ENCODE measurements at places on chromosomes 6 and 20.

DNA sequence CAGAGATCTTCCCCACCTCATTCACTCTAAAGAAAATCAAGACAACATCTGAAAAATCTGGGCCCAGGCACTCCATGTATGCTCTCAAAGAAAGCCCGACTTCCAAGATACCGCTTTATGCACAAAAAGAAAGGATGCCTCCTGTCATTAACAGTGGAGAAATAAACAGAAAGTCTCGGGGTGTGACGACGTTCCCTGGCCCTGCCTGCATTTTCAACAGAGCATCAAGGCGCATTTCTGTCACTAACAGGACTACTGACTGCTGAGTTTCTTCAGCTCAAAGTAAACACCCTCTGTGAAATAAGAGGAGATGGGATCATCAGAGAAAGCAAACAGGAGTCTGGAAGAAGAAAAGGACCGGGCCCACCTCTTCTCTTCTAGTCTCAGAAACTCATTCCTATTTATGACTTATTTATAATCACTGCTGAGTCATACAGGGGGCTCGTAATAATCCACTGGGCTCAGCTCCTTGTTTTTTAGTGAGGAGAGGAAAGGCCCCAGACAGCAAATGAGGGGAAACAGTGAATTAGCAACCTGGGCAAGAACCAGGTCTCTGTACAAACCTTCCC lies 99.7 kb downstream of the ZMYND8 start:
- no peak for DNase-seq

GRCh38 chr6:47264775-47265184 lies 44.9 kb downstream of the TNFRSF21 start:
- DNase-seq, result no peak

- DNase-seq, result no peak
These were observed 13.2 kb downstream of the GCNT2 start for GRCh38 chr6:10534419-10534762.

- no peak for DNase-seq
These were observed 32.4 kb downstream of the CBFA2T2 start for GRCh38 chr20:33522256-33522820.

- DNase-seq, result no peak
These were observed 84.2 kb downstream of the MRPL14 start for GRCh38 chr6:44042989-44043478.

DNA sequence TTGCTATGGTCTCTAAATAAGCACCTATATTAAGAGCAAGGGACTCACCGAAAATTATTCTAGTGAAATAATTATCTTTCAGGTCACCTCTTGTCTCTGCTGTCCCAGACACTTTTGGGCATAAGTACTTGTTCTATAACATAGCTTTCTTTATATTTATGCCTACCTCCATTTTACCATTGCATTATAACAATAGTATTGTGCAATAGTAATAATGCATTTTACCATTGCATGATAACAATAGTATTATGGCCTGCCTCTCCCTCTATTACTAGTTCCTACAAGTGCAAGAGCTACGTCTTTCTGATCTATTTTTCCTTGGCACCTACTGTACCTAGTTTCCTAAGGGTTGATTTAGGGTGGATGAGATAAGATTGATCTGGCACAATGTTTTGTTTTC lies 169.2 kb downstream of the PDE7B start:
- DNase-seq, result no peak

GRCh38 chr6:66568271-66568670 lies 861.2 kb upstream of the EYS start:
- DNase-seq, result no peak

DNA sequence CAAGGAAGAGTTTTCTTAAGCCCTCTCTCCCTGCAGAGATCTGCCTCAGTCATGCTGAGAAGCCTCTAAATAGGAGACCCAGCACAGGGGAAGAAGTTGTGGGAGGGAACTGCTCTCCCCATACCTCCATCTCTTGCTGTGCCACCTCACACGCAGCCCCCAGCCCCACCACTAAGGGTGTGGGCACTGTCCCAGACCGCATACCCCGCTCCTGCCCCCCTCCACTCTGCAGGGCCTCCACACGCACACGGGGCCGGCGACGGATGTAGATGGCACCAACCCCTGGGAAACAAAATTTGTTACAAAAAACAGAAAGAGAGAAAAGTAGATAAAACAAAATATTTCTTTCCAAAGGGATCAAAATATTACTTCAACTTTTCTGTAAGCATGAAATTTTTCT lies 10.2 kb upstream of the CPNE1 start:
- no peak for DNase-seq

DNA sequence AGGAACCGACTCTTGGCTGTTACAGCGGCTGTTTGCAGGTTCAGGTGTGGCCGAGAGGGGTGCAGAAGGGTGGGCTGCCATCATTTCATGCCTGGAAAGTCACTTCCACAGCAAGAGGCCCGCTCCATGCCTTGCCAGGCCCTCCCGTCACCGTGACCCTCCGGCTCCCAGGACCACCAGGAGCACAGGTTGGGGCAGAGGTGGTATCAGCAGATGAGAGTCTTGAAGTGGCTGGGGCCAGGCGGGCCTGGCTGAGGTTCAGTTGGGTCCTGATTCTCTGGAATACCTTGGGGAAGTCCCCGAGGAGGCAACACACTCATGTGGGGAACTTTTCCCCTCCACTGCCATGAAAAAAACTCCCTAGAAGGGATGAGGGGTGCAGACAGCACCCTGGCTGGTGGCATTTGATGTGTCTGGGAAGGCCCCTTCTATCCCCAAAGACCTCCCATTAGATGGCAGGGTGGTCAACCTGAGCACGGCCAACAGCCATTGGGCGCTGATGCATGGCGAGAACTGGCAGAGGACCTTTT lies 34.2 kb upstream of the IRF4 start:
- no peak for DNase-seq

DNA sequence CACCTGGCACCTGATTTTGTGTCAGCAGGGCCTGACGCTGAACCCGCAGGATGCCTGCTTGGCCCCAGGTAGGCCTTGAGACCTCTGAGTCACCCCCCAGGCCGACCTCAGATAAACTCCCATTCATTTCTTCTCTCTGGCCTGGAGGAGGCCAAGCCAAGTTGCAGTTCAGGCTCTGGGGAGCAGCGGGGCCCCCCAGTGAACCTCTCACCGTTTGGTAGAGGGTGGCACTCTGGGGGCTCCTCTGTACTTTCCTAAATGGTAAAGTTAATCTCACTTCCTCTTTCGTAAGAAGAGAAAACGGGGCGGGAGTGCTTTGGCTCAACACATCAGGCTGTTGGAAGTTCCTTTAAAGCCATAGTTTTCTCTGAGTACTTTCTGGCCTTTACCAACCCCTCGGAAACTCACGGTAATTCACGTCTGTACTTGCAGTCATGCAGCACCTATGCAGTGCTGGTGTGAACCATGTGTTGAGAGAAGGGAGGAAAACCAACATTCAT lies 2.8 kb downstream of the SIRPA start:
- no peak for DNase-seq

- no peak for DNase-seq
These were observed 73.5 kb upstream of the DTNBP1 start for GRCh38 chr6:15736297-15736696.

GRCh38 chr20:31551163-31552081 lies 37.2 kb downstream of the HM13 start:
- DNase-seq, result no peak

GRCh38 chr6:119950681-119951080 lies 601.1 kb upstream of the MAN1A1 start:
- no peak for DNase-seq

DNA sequence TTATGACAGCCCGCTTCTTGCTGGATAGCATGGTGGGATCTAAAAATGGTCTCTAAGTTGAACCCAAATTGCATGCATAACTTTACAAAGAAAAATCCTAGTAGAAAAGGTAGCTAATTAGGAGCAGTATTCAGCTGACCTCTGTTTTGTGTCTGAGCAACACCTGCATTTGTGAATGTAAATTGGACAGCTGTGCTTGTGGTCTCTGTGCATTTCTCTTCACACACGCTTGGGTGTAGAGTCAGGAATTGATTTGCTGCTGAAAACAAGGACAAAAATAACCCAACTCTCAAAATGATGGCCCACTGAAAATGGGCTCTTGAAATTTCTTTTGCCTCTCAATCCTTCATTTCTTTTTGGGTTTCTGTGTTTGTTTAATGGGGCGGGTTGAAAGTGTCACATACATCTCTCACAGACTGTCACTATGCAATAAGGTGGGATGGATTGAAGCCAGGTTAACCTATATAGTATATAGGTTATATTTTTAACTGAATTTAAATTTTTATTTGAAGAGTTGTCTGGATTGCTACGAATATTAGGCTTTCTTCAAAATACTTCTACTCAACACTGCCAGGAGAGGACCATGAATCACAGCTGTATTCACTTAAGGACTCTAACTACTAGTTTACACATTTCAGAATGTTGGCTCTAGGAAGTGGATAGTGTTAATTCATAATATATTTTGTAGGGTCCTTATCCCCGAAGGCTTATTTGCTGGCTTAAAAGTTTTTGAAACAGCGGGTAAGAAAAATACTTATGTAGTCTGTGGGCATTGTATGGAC lies 46.5 kb downstream of the SOBP start:
- DNase-seq, result no peak

- no peak for DNase-seq
These were observed 67.9 kb upstream of the SNX9 start for GRCh38 chr6:157755032-157755745.

GRCh38 chr20:54435015-54435414 lies 40.4 kb upstream of the DOK5 start:
- DNase-seq, result no peak

- no peak for DNase-seq
These were observed 52.0 kb upstream of the KIF13A start for GRCh38 chr6:18039481-18039880.

GRCh38 chr6:36836111-36837021 lies 2.9 kb downstream of the CPNE5 start:
- DNase-seq, result no peak

DNA sequence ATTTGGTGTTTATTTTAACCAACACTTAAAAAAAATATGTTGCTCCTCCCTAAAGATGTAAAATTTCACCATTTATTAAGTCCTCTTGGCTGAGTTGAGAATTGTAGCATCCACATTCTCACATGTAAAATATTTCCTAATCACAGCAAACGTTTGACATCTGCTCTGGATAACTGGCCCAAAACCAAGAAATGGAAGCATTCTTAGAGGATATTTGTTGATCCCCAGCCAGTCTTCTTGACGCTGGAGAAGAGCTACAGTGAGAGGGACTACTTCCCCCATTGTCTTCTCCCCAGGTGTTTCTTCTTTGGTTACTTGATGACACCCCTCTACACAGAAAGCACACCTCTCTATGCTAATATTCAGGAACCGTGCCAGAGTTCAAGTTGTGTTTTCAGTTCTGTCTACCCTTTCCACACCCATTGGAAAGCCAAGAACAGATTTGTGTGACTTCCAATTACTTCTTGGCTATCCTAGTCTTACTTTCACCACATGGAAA lies 454.5 kb upstream of the JAG1 start:
- DNase-seq, result no peak

DNA sequence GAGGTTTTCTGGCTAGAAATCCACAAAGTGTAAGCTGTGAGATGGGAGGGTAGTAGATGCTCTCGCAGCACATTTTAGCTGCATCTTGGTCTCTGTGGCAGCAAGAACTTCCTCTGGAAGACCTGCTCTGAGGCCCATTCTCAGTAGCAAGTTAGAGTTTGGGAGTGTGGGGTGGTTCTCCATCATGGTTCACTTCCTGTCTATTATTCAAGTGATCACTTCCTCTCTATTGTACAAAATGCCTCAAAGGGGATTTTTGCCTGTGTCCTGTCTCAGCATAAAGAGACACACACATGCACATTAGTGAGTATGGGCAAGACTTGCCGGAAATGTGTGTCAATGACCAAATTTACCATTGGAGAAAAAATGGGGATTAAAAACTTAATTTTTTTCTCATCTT lies 42.5 kb downstream of the LYRM2 start:
- no peak for DNase-seq

GRCh38 chr20:57474816-57475215 lies 50.1 kb downstream of the CTCFL start:
- DNase-seq, result no peak

DNA sequence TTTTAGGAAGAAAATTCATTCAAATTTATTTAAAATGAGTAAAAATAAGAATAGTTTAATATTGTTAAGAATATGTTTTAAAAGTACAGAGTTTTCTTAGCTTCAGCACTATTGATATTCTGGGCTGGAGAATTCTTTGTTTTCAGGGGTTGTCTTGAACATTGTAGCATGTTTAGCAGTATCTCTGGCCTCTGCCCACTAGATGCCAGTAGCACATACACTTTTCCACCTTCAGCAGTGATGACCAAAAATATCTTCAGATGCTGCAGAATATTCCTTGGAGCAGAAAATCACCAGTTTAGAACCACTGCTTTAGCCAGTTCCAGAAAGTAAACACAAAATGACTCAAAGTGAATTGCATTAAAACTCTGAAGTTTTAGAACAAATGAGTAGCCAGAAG lies 19.4 kb upstream of the SDHAF4 start:
- DNase-seq, result no peak

DNA sequence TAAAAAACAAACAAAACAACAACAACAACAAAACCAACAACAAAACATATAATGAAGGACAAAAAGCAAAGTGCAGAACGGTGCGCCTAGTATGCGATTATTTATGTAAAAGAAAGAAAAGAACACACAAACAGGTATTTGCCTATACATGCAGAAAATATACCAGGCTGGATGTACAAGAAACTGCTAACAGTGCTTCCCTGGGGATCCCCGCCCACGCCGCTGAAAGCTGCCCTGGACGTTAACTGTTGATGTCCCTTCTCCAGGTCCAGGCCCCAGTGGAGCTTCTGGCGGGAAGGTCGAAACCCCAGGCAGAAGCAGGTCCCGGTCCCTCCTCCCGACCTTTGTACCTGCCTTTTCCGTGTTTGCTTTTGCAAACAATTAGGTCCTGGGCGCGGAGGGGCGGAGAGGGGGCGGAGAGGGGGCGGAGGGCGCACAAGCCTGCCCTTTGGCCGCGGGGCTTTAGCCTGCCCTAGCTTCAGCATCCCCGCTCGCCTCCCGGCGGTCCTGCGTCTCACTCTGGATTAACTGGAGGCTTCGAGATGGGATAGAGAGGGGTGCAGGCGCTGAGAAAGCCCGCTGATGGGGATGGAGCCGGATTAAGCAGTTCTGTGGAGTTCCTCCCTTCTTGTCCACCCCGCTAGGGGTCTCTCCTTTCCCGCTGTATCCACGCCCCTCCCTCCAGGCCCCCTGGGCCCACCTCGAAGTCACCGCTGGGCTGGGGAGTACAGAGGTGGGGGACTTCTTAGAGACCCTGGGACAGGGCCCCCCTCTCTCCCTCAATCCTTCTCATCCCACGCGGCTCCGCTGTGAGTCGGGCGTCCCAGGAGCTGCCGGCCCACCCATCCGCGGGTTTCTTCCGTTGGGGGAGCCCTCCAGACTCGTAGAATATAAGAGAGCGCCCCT lies 8.2 kb upstream of the AHCY start:
- DNase-seq, result no peak

- no peak for DNase-seq
These were observed 265.9 kb upstream of the FERMT1 start for GRCh38 chr20:6388671-6389197.

GRCh38 chr6:2916158-2916925 lies 13.2 kb upstream of the SERPINB9 start:
- DNase-seq, result no peak

All from GOT3 (cell line).